Neuronal stem cell (in vitro differentiated cells): ENCODE measurements at places on chromosomes 12 and 14.

- DNase-seq, result no peak
These were observed 77.5 kb downstream of the TTC8 start for GRCh38 chr14:88901991-88902390.

DNA sequence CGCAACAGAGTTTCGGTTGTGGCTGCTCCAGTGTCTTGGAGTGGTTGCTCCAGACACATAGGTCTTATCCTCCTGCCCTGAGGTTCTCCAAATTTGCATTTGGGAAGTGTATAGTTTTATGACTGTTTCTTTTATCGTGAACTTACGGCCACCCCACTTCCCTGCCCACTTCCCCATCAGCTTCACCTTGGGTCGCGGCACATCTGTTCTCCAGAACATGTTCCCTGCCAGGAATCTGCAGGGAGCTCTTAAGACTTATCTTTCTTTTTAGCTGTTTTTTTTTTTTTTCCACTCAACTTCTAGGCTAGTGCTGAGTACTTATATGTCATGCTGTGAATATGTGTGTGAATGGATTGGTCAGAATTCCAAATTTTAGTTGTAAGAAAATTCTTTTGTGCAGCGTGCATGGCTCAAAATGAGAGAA, 75.4 kb downstream of the ETV6 start:
- DNase-seq, result no peak

DNA sequence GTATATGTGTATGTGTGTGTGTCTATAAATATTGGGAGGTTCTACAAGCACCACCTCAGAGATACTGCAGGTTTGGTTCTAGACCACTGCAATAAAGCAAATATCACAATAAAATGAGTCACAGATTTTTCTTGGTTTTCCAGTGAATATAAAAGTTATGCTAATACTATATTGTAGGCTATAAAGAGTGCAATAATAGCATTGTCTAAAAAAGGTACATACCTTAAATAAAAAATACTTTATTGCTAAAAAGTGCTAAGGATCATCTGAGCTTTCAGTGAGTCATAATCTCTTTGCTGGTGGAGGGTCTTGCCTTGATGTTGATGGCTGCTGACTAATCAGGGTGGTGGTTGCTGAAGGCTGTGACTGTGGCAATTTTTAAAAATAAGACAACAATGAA, 111.1 kb downstream of the VEZT start:
- no peak for DNase-seq

- peak; percentile 8 for DNase-seq
These were observed 574 bp upstream of the CRADD start for GRCh38 chr12:93676408-93677194.

- DNase-seq, result no peak
These were observed 10.5 kb downstream of the VSX2 start for GRCh38 chr14:74249433-74250375.

GRCh38 chr12:94795520-94795919, 145.2 kb upstream of the TMCC3 start:
- no peak for DNase-seq

- DNase-seq, result no peak
These were observed 740.9 kb downstream of the GALC start for GRCh38 chr14:87252103-87252502.
